ENCODE measurements at places on chromosomes 4 and X.

DNA sequence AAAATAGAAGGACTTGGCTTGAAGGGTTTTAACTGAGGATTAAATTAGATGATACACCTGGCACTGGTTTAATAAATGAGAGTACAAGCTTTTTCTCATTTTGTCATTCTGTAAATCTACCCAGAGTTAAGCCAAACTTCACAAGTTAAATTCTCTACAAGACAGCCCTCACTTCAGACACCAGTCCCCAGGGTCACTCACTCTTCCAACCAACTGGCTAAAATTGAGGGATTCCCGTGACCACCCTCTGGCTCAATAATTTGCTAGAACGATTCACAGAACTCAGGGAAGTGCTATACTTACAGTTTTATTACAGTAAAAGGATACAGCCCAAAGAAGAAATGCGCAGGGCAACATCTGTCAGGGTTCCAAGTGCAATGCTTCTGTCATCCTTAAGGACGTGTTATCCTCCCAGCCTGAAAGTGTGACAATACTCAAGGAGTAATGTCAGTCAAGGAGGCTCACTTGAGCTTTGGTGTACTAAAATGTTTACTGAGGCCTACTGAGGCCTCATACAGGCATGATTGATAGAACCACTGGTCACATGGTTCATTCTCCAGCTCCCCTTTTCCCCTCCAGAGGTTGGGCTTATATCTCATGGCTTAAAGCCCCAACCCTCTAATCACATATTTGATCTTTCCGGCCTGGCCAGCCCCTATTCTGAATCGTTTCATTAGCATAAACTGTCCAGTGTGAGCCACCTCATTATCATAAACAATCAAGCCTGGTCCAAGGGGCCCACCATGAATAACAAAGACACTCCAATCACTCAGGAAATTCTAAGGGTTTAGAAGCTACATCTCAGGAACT, 9.6 kb upstream of the TMSB4X start:
- DNase-seq: no peak

DNA sequence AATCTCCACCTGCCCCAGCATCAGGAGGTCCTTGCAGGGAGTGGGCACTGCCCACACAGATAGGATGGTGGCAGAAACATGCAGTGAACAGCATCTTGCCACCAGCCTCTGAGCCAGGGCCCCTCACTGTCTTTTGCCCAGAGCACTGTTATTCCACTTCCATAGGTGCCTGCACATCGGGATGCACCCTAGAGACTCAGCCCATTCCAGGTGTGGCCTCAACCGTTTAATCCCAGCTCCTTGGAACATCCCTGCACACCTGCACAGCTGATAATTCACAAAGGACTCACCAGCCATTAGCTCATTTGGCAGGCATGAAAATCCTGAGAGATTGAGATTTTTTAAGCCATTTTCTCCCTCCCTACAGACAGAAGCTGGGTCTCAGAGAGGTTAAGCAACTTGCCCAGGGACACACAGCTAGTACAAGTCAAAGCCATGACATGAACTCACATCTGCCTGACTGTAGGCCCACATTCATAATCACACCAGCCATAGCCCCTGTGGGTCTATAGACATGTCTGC, 116.3 kb downstream of the EFNB1 start:
- DNase-seq: no peak

DNA sequence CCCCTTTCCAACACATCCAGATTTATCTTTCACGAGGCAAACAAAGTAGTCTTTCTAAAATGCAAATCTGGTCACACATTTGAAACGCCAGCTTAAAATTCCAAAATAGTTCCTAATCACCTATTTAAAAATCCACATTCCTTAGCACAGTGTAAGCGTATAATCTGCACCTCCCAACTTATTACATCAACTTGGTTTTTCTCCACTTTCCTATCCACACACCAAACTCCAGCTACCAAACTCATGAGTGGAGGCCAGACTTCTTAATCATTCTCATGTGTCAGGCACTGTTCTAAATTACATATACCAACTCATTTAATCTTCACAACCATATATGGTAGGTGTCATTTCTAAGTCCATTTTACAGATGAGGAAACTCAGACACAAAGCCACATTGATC, 33.8 kb downstream of the ENOX2 start:
- no peak for DNase-seq

DNA sequence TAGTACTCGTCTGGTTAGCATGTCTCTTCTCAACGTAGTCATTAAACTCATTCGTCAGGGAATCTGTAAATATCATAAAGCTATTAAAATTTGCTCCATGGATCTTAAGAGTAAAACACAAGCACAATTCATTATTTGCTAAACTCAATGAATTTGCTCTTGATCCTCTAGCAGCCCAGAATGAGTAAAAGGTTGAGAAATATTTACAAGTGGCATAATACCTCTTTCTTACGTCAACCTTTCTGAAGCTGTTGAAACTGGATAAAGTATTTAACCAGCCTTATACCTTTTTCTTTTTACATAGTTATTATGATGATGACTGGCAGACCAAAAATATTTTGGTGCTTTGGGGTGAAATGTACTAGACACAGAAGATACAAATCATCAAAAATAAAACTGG, 66.9 kb downstream of the LUZP4 start:
- DNase-seq: no peak

GRCh38 chr4:93184053-93184452, 644.5 kb upstream of the ATOH1 start:
- no peak for DNase-seq

- DNase-seq: no peak
These were observed 90.3 kb downstream of the JAKMIP1 start for GRCh38 chr4:6109842-6110560.

- DNase-seq: no peak
These were observed 18.6 kb downstream of the ZCCHC4 start for GRCh38 chr4:25330905-25331808.
